ENCODE measurements at places on chromosomes 11 and 22.

GRCh38 chr11:48036466-48036865 lies 56.1 kb downstream of the PTPRJ start:
- no peak for DNase-seq

DNA sequence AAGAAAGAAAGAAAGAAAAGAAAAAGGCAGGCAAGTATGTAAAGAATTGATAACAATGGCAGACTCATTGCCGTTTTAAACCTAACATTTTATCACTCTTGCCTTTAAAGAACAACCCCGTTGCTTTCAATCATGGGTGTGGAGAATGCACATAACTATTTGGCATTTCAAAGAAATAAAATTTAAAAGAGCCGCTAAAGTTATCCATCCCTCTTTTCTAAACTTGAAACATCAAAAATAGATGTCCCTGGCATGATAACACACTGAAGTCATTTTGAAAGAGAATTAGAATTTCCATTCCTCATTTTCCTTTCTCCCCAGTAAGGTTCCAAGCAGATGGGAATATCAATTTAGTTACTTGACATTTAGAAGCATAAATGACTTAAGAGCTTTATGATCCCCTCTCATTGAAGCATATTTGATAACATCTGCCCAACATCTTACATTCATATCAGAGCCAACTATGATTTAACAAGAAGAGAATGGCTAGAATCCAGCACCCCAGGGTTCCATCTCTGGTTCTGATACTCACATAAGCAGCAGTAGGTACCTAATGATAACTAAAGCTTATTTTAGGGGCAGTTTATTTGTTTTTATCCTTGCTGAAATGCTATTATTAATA lies 529.6 kb upstream of the LRRC4C start:
- DNase-seq = no peak

GRCh38 chr11:112318184-112318591 lies 57.5 kb upstream of the PLET1 start:
- DNase-seq = no peak

GRCh38 chr11:76649011-76649410 lies 21.5 kb downstream of the LRRC32 start:
- no peak for DNase-seq

DNA sequence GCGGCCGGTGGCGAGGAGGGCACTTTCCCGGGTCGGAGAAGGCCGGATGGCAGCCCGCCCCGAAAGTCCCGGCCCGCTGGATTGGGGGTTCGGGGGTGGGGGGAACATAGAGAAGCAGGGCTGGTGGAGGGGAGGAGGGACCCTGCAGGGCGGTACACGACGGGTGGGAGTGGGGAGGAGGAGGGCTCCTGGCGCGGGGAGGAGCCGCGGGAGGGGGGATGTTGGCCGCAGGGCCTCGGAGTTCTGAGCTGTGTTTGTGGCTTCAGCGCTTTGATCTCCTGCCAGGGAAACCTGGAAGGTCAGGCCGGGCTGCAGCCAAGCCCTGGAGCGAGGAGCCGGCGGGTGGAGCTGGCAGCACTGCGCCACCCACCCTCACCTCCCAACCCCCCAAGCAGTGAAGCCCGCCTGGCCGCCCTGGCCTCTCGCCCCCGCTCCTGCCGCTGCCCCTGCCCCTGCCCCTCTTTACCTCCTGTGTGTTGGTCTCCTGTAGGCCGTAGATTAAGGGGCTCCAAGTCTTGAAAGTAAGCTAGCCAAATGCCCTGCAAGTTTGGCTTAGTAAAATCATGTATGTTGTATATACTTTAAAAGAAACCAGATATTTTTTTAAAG lies 30.9 kb downstream of the C22orf31 start:
- DNase-seq = no peak

DNA sequence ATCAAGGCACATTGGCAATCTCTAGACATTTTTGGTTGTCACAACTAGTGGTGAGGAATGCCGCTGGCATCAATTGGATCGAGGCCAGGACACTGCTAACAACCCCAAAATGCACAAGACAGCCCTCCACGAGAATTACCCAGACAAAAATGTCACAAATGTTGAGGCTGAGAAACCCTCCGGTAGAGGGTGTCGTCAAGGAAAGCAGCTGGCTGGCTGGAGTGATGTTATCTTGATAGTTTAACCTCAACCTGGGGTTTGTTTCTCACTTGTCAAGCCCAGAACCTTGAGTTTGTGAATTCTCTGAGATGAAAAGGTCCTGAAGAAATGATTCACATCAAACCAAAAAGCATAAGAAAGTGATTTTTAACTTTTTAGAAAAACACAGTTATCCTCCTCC lies 21.1 kb upstream of the TMPRSS13 start:
- DNase-seq = no peak

GRCh38 chr22:28246397-28246796 lies 327.3 kb upstream of the PITPNB start:
- no peak for DNase-seq

- DNase-seq = no peak
Measured at GRCh38 chr11:112485280-112485679, 224.6 kb upstream of the PLET1 start.

DNA sequence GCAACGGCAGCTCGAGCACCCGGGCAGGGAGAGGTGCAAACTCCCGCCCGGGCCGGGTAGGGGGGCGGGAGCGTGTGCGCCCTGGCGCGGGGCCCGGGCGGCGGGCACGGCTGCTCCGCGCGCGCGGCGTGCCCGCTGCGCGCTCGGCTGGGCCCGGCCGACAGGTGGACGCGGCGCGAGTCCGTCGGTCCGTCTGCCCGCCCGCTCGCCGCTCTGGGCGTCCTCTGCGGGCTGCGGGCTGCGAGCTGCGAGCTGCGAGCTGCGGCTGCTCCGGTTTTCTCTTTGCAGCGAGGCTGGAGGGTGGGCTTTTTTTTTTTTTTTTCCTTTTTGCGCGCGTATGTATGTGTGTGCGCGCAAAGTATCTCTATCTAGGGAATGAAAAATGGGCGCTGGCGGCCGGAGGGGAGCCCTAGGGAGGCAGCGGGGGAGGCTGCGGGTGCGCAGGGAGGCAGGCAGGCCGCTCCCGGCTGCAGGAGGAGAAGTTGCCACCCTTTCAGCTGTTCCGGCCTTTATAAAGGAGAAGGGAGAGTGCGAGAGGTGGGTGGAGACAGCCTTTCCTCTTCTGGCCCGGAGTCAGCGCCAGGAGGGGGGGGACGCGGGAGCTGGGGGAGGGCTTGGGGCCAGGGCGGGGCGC lies at the start of gene PDGFB:
Gene PDGFB (minus strand): TSS at position 487 of the 634 bp plus-strand sequence. CDS start 1,019 bp downstream, outside the sequence.
- no peak for DNase-seq

DNA sequence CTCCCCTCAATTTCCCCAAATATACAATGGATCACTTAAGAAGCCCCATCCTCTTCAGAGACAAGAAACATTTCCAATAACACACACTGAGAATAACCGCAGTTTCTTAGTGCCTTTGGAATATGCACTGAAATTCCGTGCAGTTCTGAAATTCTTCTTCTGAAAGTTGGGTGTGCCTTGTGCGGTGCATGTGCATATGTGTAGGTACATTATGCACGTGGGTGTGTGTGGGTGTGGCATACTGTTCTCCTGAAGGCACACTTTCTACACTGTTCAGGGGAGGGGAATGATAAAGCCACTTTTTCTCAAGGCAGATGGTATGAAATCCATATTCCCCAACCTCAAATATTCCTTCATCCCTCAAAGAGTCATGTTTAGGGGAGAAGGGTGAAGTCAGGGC lies 1.7 kb downstream of the EXPH5 start:
- no peak for DNase-seq

- DNase-seq = no peak
Measured at GRCh38 chr22:37212174-37212906, at the start of gene SSTR3. SSTR3 (minus strand) TSS chr22:37212477; CDS start chr22:37207803, 4,674 bp downstream.

DNA sequence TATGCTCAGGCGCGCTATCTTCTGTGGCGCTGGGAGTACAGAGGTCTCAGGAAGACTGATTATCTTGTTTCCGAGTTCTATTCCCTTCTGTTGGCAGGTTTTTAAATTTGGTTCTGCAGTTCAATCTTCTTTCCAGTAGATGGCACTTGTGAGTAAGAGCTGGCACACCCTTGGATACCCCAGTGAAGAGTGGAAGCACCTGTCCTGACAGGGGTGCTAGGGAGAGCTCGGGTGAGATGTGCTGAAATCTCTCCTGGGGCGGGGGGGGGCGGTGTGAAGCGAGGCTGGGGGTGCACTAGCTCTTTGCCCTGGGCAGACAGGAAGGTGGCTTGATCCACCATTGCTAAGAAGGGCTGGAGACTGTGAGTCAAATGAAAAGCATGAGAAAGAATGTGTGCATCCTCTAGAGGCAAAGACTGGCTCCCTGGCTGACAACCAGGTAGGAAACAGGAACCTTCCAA lies 679.9 kb upstream of the CCDC179 start:
- DNase-seq = no peak

GRCh38 chr11:128921793-128922192 lies 20.9 kb downstream of the TP53AIP1 start:
- DNase-seq = no peak

DNA sequence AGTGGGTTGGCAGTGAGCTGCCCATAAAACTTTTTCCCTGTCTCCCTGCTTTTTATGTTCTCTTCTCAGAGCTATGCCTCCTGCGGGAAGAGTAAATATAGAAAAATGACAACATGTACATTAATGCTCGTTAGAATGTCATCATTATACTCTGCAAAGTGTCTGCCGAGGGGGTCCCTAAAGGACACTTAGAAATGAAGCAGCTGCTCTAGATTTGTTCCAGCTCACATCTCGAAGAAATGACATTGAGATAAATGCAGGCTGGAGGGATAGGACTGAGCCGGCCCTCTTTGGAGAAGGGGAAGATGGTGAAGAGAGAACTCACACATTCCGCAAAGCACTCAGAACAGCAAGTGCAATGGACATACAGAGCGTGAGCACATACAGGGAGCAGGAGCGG lies 240.0 kb downstream of the NXPE2 start:
- DNase-seq = no peak

GRCh38 chr11:121669422-121669821 lies 216.7 kb upstream of the SORL1-AS1 start:
- DNase-seq = no peak

DNA sequence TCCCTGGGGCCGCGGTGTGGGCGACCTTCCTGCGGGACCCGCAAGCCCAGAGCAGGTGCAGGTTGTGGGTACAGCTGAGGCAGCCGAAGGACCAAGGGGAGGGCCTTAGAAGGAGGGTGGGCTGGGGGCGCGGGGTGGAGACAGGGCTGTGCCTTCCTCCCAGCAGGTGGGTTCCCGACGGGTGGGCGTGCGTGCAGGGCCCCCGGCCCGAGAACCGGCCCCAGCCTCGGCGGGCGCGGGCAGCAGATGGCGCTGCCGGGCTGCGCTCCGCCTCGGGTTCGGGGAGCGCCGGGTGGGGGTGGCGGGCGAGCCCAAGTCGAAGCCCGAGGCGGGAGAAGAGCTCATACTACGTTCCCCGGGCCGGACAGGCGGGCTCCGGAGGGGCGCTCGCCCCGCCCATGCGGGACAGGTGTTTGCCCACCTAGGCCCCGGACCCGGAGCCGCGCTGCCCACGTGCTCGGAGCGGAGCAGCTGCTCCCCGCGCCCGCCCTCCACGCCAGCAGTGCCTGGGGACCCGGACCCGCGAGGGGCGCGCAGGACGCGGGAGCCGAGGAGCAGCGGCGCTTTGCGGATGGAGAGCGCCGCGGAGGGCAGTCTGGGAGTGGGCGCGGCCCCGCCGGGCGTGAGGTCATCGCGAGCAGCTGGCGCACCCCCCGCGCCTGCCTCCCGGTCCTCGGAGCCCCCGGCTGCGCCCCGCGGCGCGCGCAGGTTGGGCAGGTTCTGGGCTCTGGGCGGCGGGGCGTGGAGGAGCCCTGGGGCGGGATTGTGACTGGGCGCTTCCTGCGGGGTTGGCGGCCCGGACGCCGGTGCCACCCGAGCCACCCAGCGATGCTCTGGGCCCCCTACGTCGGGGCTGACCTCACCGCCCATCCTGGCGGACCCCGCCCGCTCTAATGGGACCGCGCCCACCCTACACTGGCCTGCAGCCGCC lies 25.3 kb downstream of the DUSP8 start:
- DNase-seq = peak; percentile 22

DNA sequence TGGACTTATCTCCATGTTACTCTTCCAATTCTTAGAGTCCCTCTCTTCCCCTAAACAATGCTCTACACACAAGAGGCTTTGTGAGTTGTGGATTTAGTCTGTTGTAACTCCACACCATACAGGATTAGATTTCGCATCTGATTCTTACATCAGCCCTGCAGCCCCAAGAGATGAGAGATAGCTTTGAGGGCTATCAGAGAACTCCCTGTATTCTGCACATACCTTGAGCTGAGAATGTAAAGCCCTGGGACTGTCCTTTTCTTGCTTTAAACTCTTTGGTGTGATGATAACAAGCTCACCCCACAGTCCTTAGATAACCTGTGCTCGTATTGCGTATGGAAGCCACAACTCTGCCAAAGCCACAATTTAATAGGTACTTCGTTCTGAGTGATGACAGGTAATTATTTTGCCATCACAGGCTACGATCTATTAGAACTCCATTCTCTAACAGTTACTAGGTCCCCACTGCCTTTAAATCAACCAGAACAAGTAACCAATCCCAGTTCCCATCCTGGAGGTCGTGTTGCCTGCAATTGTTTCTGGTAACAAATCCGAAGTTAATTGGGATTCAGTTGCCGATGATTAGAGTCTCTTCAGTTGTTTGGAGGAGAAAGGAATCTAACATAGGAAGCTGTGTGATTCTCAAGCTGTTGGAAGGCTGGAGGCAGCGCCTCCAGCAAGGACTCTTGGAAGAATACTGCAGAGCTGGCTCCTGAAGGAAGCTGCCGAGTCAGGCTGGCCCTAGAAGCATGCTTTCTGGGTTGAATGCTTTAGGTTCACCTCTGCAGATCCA lies 1.3 kb upstream of the PARVG start:
- DNase-seq = no peak

DNA sequence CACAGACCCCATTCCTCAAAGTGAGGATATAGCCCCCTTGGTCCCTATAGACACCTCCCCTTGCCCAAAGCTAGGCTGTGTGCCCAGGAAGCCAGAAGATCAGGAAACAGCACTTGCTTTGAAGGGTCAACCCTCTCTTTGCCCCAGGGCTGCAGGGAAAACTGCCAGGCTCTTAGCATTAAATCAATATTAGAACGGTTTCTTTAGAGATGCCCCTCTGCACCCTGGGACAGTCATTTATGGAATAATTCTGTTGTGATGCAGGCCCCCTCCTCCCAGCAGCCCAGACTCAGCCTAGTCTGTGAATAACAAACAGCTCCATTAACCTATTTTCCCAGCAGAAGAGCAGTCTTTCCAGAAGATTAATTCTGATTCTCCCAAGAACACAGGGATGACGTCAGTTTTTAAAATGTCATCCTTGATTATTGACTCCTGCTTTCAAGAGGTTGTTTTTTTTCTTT lies 11.6 kb upstream of the CAPN5 start:
- no peak for DNase-seq

DNA sequence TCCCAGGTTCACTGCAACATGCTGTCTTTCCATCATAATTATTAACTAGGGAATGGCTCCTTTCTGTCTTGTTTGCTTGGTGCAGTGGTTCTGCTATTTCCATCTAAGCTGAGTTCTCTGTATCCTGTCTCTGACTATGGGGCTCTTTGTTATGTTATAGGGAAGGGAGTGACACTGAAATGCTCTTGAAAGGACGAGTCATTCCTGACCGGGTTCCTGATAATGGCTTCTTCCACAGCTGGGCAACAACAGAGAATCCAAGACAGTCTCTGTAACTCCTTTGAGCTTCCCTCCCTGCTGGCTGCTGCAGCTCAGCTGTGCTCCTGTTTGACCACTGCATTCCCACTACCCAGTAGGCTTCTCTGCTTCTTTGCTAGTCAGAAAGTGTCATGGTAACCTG lies 24.1 kb downstream of the OR2AT4 start:
- no peak for DNase-seq
